ENCODE measurements at places on chromosomes 3 and 15.

GRCh38 chr3:125767641-125768040 lies 172.3 kb upstream of the OSBPL11 start:
- H3K27ac ChIP-seq, result no peak overlapping the region
- H3K27me3 ChIP-seq, result no peaks in the 10 kb centered on the region
- DNase-seq, result no peak
- no peak overlapping the region for H3K4me3 ChIP-seq

GRCh38 chr3:99128725-99129505 lies 227.4 kb upstream of the DCBLD2 start:
- H3K36me3 ChIP-seq, result no peaks in the 10 kb centered on the region
- peak; percentile 53 for DNase-seq
- H3K4me3 ChIP-seq, result no peak overlapping the region
- no peaks in the 10 kb centered on the region for H3K27me3 ChIP-seq
- H3K27ac ChIP-seq, result no peak overlapping the region
- no peaks in the 10 kb centered on the region for H3K4me1 ChIP-seq

- no peaks in the 10 kb centered on the region for H3K27me3 ChIP-seq
- no peaks in the 10 kb centered on the region for H3K36me3 ChIP-seq
- no peak for DNase-seq
- H3K4me3 ChIP-seq, result peak overlapping the region; percentile 96
Measured at GRCh38 chr15:101295607-101296161, 636 bp upstream of the SNRPA1 start.

DNA sequence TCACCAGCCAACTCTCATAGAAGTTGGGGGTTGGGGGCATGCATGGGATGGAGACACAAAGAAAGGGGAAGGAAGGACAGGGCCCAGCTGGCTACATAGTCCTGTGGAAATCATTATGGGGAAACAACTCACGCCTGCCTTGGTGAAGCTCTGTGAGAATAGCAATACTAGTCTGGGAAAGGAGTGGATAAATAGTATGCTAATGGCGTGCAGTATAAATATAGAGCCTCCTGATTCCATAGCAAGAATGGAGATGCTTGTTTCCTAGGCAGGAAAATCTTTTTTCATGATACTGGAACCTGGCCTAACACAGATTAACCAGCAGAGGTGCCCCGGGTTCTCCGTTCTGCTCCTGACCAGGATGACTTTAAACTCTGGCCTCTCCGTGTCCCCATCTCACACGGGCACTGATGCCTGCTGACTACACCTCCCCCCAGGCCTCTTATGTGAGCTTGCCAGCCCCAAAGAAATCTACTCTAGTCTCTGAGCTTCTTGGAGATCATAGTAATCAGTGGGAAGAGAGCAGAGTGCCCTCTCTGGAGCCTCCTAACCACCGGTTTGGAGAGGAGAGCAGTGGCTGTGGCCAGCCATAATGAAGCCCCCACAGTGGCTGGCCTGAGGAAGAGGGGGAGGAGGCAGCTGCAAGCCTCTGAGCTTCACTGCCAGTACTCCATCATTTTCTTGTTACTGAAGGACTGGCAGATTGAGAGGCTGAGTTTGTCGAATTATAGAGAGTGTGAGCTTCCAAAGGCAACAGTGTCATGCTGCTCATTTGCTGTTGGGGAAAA lies 355.0 kb upstream of the SEMA6D start:
- H3K27me3 ChIP-seq, result no peaks in the 10 kb centered on the region
- no peak for DNase-seq
- H3K4me1 ChIP-seq, result no peaks in the 10 kb centered on the region
- no peaks in the 10 kb centered on the region for H3K36me3 ChIP-seq
- H3K27ac ChIP-seq, result no peak overlapping the region
- H3K4me3 ChIP-seq, result no peak overlapping the region

DNA sequence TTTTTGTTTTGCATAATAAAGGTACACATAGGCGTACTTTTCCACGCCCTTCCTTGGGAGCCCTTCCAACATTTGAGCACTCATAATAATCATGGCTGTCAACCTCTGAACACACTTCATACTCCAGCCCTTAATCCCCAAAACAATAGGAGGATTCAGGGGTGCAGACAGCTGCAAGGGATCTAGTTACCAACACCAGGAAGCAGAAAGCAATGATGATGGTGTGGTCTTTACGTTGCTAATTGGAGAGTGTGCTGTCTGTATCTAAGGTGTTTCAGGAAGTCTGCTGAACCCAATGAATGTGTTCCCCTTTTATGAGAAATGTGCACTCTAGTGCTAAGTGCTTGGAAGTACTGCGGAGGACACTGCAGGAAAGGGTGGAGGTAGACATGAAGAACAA lies 60.3 kb upstream of the PDZRN3 start:
- H3K27me3 ChIP-seq, result no peaks in the 10 kb centered on the region
- peaks cover 8% of the 10 kb centered on the region for H3K4me1 ChIP-seq
- no peak for DNase-seq
- no peak overlapping the region for H3K4me3 ChIP-seq
- no peaks in the 10 kb centered on the region for H3K36me3 ChIP-seq
- H3K27ac ChIP-seq, result no peak overlapping the region

DNA sequence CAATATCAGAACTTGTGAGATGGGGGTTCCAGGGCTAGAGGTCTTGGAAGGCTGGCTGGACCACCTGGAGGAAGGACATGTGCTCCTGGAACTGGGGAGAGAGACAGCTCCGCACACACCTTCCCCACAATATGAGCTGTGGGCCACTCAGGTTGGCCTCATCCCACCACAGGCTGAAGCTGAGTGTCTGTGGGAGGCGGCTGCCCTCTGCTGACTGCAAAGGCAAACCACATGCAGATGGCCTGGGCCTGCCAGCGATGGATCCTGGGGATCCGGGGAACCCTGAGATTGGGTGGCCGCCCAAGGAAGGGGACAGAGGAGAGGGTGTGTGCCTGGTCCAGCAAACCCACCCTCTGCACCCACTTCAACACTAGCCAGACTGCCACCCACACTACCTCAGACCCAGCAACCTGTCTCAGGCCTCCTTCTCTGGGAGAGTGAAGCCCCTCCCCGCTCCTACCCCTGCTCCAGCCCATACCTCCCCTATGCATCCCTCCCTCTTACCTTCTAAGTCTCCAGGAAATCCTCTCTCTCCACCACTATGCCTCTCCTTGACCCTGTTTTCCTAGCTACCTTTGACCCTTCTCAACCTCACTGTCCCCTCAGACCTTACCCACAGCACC lies 44.8 kb downstream of the CYP11A1 start:
- H3K36me3 ChIP-seq, result no peaks in the 10 kb centered on the region
- peaks cover 24% of the 10 kb centered on the region for H3K4me1 ChIP-seq
- no peak overlapping the region for H3K4me3 ChIP-seq
- DNase-seq, result peak; percentile 51
- no peaks in the 10 kb centered on the region for H3K27me3 ChIP-seq

All from trophoblast cell (in vitro differentiated cells and primary cell).